ENCODE measurements at places on chromosomes 7 and 10. TPM values are rescaled to one million over a fixed set of nuclear protein-coding genes. Genes with fewer than 3 reads are reported as not detected.
A peak's percentile ranks its signal among the peaks of the same experiment; 100 is the strongest.

DNA sequence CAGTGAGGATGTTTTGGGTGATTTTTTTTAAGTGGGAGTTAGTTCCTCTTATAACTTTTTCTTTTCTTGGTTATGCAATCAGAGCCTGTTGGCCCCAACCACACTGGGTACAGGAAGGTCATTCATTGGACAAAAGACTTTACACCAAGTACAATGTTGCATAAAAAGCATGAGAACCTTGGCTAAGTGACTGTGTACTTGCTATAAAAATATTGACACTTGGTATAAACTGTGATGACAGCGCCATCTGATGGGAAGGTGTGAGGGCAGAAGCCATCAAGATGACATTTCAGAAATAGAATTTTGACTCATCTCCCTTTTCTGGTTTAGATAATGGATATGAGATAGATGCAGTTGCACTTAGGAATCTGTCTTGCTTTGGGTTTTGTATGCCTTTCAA is 126.4 kb upstream of the CCDC6 start:
- peak; percentile 73 for DNase-seq

DNA sequence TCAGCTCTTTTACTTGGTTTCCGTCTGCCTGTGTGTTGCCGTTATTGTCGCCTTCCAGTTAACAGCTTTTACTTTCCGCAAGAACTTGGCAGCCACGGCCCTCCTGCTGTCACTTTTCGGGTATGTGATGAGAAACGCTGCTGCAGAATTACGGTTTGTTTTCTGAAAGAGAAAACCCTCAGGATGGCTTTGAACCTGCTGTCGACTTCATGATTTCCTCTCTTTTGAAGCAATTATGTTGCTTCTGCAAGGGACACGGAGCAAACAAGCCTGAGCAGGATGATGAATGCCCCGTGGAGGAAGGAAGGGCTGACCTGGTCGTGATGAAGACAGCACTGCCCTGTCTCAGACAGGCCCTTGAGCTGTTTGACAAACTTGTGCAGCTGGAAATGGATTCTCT is 339.8 kb downstream of the ABCA13 start:
- DNase-seq: no peak

DNA sequence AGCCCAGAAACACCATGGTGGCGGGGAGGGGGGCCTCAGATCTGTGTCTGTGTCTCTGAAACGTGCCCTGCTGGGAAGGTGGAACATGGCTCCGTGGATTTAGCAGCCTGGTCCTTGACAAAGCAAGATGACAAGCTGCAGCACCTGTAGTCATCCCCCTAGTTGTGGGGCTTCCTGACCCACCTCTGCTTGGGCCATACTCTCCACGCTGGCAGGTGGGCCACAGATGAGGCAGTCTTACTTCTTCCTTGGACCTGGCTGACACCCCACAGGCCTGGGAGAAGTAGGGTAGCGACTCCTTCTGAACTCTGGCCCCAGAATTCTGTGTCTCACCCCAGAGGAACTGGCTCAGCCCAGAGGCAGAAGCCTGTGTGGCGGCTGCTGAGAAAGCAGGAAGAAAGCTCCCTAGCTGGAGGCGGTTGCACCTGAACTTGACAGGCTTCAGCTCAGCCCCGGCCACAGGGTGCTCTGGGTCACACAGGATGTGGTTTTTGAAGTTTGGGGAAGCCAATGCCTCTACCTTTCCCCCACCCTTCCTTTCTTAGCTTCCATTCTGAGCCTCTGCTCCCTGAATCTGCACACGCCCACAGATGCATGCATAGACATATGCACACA is 113.9 kb downstream of the ABLIM1 start:
- no peak for DNase-seq

- no peak for DNase-seq
Measured at GRCh38 chr7:26426096-26426495, 134.4 kb downstream of the SNX10 start.

GRCh38 chr7:26201247-26202018 is at the start of gene CBX3:
TSS of gene CBX3 (plus strand) at chr7:26201745. CDS start at chr7:26202999, 1,254 bp downstream.
- DNase-seq: peak; percentile 89

DNA sequence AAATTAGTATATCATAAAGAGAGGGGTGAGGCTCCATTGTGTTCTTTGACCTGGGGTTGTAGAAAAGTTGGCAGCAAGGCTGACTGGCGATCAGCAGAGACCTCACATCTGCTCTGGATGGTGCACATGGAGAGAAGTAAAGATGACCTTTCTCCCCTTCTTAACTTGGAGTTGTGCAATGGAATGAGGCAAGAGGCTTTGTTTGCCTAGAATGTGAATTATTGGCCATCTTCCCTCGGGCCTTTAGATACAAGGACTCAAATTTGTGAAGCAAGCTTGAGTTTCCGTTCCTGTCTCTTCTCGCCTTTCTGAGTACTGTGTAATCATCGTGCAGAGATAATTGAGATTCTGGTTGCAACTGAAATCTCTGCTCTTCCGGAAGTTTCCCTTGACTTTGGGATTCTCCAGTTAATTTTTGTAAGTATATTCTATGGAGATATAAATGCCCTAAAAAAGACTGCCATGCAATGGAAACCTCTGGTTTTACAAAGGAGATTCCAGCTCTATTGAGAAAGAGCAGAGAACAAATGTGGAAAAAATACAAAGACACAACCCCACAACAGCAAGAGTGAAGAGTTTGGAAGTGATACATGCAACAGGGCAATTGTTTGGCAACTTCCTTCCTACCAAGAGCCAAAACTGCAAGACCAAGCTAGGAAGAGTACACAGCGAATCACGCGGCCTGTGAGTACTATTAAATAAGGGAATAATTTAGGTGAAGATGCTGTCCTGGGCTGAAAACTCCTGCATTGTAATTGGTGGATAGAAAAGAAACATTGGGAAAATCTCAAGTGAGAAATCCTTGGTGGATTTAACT is 542.3 kb upstream of the NRP1 start:
- DNase-seq: no peak

DNA sequence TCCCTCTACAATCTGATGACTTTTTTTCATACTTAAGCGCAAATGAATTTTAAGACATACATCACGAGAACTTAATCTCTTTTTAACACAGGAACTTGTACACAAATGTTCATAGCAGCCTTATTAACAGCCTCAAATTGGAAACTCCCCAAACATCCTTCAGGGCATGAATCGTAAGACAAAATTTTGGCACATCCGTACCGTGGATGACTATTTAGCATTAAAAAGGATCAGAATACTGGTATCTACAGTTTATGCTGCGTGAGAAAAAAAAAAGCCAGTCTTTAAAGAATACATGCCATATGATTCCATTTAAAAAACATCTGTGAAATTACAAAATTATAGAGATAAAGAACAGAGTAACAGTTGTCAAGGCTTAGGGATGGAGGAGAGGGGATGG is 46.8 kb downstream of the PDE1C start:
- no peak for DNase-seq

- DNase-seq: no peak
Measured at GRCh38 chr7:90407484-90407821, 4.2 kb downstream of the CLDN12 start.

GRCh38 chr10:66837990-66838389 is 87.8 kb upstream of the LRRTM3 start:
- DNase-seq: no peak

DNA sequence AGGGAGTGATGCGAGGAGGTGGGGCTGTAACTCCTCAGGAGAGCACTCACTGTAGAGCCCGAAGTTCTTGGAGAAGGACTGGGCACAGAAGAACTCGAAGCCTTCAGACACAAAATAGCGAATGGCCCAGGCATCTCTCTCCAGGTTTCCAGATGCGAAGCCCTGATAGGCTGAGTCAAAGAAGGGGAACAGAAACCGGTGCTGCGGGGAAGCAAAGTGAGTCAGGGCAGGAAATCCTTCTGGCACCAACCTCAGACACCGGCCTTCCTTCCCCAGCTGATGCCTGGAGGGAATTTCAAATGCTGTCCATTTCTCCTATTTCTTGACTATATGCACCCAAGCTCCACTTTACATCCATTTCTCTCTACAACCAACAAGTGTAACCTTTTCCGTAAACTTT is 26.8 kb downstream of the GOT1 start:
- no peak for DNase-seq

GRCh38 chr7:147022056-147022455 is 905.5 kb downstream of the CNTNAP2 start:
- DNase-seq: no peak

DNA sequence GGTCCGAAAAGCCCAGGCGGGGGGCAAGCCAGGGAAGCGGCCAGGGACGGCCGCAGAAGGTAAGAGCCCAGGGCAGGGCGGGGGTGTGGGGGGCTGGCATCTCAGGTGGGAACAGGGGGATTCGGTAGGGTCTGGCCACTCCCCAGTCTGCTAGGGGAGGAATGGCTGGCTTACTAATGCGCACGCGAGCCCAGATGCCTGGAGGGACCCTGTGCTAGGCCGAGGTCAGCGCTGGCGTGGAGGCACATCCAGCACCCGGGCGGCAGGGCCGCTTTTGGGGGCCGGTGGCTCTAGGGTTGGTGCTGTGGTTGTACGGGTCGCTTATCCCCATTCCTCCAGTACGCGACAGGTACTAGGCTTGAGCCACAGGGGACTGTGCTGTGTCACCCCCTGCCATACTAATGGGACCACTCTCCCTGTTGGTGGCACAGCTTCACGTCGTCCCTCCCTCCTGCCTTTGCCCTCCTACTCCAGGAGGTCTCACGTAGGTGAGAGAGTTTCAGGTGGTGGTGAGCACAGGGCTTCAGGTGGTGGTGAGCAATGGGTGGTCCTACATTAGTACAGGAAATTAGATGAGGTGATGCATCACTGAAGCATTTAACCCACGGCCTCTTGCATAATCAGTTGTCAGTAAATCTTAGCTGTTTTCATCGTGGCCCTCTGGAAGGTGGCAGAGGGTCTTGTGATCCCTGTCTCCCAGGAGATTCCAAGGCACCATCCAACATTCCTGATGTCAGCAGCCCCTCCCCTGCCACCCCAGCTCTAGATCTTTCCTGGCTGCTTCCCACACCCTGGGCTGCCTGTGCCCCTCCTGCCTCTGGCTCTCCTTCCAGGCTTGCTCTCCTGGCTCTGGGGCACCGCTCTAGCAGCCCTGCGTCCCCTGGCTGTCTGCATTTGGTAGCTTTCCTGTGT is 971 bp downstream of the AEBP1 start:
- no peak for DNase-seq

GRCh38 chr7:25858525-25859411 is 293.2 kb upstream of the NFE2L3 start:
- no peak for DNase-seq

DNA sequence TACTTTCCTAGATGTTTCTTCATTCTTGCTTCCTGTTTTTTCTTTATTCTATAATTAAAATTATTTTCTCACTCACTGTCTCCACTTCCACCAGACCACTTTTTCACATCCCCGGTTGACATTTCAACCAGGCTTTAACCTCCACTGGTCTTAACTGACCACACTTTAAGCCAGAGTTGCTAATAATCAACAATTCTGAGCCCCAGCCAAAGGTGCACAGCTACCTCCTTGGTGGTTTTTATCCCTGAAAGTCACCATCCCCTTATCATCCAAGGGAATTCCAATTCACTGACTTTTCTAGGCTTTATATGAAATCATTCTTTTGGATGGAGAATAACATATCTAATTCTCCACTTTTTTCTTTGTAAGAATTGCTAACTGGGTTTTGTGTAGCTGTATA is 138.9 kb downstream of the FRMD4A start:
- no peak for DNase-seq

DNA sequence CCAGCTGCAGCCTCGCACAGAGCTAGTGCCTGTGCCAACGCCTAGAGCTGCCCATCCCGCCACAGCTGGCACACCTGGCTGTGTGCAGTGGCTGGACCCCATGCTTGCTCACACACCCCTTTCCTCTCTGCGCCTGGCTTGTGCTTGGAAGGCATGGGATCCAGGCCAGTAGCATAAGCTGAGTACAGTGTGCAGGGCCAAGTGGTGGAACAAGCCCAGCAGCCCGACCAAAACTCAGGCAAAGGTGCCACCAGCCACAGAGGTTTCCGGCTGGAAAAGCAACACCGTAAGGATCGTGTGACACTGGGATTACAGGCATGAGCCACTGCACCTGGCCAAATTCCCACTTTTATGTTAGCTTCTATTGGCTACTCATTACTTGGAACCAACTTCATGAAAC is 38.4 kb downstream of the SCRN1 start:
- no peak for DNase-seq

DNA sequence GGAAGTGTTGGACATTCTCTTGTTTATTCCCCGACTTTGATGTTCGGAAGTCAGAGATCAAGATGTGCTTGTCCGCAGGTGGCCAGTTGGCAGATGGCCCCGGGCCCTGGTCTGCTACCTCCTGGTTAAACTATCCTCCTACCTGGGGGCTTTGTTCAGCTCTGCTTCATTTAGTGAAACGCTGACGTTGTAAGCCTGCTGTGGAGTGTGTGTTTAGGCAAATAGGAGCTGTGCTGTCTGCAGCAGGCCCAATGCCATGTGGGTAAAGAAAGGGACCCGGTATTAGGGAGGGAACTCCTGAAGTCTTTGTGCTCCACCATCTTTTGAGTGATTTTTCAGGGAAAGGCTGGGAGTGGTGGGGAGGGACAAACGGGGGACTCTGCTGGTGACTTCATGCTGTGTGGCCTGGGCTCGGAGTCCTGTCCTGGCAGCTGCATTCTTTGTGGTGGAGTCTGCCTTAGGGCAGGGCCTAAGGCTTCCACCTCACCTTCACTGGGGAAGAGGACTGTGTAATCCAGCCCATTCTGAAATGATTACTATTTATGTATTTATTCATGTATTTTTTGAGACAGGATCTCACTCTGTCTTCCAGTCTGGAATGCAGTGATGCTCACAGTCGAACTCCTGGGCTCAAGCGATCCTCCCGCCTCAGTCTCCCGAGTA is 171.1 kb upstream of the KLF6 start:
- no peak for DNase-seq

Gene EGFR
- 18.2 TPM for total RNA-seq

Gene ZCCHC24
- total RNA-seq: 31.3 TPM

Gene ZNF804B
- total RNA-seq: 0.39 TPM

Gene GPR26
- 0.31 TPM for total RNA-seq

Gene TMEM225B
- 62.1 TPM for total RNA-seq

Gene CRHR2
- total RNA-seq: 0.50 TPM

Gene HABP2
- total RNA-seq: not detected

Gene OR9A4
- not detected for total RNA-seq

Gene TNS3
- total RNA-seq: 60.0 TPM

Gene AKR1B1
- total RNA-seq: 99.8 TPM

Gene A1CF
- total RNA-seq: not detected

Gene RAPGEF5
- 67.5 TPM for total RNA-seq

Gene ITPRID1
- 1.6 TPM for total RNA-seq

Gene IDI2
- 1.1 TPM for total RNA-seq

Measured in testis (tissue), 5 donors.